Activated naive CD4-positive, alpha-beta T cell (primary cell): ENCODE measurements at places on chromosomes 7 and 10.

DNA sequence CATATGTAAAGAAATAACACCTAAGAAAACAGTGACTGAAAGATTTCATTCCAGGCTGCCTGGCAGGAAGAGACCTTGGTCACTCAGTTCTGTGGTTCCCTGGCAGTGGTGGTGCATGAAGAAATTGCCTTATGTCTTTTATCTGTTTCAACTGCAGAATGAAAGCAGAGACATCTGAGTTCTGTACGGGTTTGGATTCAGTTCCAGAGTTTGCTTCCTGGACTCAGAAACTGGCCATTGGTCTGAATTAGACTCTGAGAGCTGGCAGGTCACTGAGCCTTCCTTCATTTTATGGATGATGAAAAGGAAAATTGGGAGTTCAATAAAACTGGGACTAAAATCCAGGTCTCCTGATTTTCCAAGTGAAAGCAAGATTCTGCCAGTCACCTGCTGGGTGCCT lies 428.9 kb upstream of the AUTS2 start:
- no peak for DNase-seq

DNA sequence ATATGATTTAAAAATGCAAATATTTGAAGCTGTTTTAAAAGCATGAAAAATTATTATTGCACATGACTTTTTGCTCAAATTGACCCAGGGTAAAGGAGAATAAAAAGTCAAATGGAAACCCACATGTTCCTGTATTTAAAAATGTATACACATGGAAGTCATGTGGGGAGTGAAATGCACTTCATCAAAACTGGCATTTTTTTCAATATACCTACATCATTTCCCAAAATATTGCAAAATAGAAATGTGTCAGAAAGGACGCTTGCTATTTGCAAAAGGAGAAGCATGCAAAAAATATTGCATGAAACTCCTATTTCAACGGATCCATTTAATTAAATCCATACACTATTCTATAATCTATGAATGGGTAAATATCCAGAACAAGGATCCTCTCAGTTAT lies 117.0 kb downstream of the POU6F2 start:
- no peak for DNase-seq

DNA sequence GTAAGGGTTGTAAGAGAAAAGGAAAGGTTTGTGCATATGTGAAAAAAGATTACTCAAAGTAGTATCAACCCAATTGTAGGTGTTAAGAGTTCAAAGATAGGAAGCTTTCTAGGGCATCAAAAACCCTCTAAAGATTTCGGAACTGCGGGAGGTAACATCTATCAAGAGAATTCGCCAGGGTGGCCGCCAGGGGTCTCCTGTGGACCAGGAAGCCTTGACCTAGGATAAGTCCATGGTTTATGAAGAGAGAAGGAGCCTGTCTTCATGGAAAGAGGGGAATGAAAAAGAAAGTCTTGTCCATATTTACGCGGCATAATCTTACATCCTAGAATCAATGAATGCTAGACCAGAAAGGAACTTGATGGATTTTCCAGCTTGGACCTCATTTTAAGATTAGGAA lies 140.7 kb upstream of the CALCR start:
- no peak for DNase-seq

DNA sequence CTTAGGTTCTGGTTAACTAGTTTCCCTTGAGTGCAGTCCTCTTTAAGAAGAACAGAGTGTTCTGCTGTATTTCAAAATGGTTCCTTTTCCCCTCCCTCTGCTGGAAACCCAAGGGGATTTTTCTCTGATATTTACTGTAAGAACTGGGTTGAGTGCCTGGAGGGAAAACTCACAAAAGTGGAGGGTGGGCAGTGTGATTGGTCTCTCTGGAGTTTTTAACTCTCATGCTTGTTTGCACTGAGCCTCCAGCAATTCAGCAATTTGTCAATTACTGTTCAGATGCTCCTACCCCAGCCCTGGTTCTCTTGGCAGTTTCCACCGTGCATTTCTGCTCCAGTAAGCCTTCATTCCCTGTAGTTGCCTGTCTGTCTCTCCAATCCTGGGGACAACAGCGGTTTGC lies 273.4 kb upstream of the SORCS1 start:
- DNase-seq: no peak

- DNase-seq: no peak
These were observed 47.9 kb downstream of the MTERF1 start for GRCh38 chr7:91832493-91833045.

DNA sequence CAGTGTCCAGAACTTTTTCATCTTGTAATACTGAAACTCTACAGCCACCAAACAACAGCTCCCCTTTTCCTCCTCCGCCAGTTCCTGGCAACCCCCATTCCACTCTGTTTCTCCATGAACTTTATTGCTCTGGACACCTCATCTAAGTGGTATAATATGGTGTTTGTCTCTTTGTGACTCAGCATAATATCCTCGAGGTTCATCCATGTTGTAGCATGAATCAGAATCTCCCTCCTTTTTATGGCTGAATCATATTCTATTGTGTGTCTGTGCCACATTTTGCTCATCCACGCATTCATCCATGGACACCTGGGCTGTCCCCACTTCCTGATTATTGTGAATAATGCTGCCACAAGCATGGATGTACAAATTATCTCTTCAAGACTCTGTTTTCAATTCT lies 124.4 kb upstream of the FGFR2 start:
- DNase-seq: no peak
